Activated CD4-positive, alpha-beta memory T cell treated with anti-CD3 and anti-CD28 coated beads for 36 hours (primary cell): ENCODE measurements at places on chromosomes 1 and 21.

DNA sequence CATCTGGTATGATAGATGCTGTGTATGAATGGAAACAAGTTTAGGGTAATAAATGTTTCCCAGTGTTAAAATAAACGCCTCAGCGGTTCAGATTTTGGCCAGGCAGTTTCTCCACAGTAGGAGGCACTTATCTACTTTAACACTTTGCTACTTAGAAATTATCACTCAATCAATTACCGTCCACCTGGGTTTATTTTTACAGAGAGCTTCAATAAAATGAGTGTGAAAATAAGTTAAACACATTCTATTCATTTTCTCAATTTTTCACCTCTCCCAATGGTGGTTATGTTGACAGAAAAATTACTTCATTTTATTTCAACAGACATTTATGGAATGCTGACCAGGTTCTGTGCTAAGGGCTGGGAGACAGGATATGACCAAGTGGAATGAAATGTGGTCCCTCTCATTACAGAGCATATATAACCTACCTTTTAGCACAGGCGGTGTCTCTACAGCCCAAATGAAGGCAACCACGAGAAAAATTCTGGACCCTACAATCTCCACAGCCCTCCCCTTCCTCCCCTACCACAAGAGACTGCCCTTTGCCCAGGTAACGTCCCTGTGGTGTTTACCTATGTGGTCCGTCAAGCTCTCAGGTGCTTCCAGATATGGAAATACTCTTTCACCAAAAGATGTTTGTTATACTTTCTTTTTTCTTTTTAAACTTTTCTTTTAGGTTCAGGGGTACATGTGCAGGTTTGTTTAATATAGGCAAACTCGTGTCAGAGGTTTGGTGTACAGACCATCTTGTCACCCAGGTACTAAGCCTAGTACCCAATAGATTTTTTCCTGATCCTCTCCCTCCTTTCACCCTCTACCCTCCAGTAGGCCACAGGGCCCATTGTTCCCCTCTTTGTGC lies 105.5 kb downstream of the HLCS start:
- DNase-seq: no peak

GRCh38 chr21:42790520-42791065 lies 88.7 kb downstream of the WDR4 start:
- no peak for DNase-seq

- DNase-seq: no peak
Measured at GRCh38 chr1:66043186-66043585, 250.5 kb downstream of the PDE4B start.

DNA sequence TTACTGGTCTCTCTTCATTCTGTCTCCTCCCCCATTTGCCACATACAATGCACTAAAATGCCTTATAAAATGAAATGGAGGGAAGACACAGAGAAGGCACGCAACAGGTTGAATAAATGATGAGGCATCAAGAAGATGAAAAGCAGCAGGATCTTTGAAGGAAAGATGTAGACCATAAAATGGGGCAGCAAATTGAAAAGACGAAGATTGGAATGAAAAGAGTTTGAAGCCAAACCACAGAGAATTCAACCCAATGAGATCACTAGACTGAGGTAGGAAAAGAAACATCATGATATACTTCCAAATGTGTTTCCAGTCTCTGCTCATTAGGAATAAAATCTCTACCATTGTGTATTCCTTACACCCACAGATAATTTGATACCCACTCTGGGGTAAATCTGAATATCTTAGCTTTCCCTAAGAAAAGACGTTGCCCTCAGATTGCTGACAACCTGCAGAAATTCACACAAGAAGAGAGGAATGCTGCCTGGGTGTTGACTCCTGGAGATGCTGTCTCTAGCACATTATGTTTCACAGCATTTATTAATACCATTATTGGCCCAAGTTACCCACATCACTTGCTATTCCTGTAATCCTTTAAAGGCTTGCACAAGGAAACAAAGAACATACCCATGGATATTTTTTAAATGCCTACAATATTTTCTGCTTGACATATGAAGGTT lies 230.9 kb downstream of the LTN1 start:
- DNase-seq: no peak

- DNase-seq: no peak
Measured at GRCh38 chr1:168134642-168135041, 2.1 kb downstream of the GPR161 start.

DNA sequence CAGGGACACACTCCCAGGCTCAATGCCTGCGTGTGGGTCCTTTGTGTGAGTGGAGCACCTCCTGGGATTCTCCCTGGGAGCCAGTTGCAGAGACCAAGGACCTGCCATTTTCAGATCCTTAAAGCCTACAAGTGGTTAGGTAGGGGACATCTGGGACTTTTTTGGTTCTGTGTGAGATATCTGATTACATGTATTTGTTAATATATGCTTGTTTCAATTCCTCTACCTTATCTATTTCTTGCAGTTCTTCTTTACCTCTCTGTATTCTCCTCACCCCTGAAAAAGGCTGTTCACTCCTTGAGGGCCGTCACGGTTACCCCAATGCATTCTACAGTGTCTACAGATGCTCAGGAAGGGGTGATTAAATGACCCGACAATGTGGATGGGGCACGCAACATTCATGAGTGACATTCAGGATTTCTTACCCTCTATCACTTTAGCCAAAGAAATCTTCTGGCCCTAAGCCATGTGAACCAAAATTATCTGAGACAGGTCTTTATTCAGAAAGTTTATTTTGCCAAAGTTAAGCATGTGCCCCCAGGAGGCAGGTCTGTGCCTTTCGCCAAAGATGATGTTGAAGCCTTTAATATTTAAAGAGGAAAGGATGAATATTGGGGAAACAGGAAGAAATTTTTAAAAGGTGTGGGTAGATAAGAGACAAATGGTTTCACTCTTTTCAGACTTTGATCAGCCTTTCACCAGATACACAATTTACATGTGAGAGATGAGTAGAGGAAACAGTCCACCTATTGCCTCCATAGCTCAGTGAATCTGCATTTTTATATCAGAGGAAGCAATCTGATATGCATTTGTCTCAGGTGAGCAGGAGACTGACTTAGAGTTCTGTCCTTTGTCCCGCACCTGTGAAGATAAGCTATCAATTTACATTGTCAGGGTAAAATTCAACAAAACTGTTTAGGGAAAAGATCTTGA lies 44.6 kb upstream of the MPZL1 start:
- DNase-seq: no peak
